ENCODE measurements at places on chromosomes 1 and 21. TPM values are rescaled to one million over a fixed set of nuclear protein-coding genes. Genes with fewer than 3 reads are reported as not detected.

Gene KCNJ6
- total RNA-seq: 0.14 TPM

Gene APCS
- total RNA-seq: not detected

Gene STIL
- 13.1 TPM for total RNA-seq

Gene ASTN1
- 0.10 TPM for total RNA-seq

Gene DNALI1
- total RNA-seq: 3.6 TPM

Gene S100A4
- 141 TPM for total RNA-seq

Gene NBPF4
- 0.35 TPM for total RNA-seq

Gene NHLH1
- total RNA-seq: 0.16 TPM

Gene TPRG1L
- 96.0 TPM for total RNA-seq

Gene RSPH1
- 4.0 TPM for total RNA-seq

Gene CBR1
- 69.5 TPM for total RNA-seq

Gene SHISAL2A
- 0.78 TPM for total RNA-seq

Gene APOBEC4
- total RNA-seq: not detected

Gene HSF2BP
- total RNA-seq: 0.32 TPM

Gene ASB17
- not detected for total RNA-seq

Gene IL20
- not detected for total RNA-seq

Gene KIF17
- total RNA-seq: 0.53 TPM

Gene GPR25
- total RNA-seq: not detected

Gene IGSF9
- total RNA-seq: 70.8 TPM

Gene SPAG17
- not detected for total RNA-seq

Gene HSD3B2
- 4.1 TPM for total RNA-seq

Gene DNAH14
- total RNA-seq: 10.0 TPM

Gene COL8A2
- total RNA-seq: 4.5 TPM

Gene SLC45A1
- total RNA-seq: not detected

Gene PLXNA2
- total RNA-seq: 127 TPM

Gene SPRR2A
- not detected for total RNA-seq

Gene RAB25
- 158 TPM for total RNA-seq

Gene CFAP74
- 0.13 TPM for total RNA-seq

Gene PPIAL4G
- 0.09 TPM for total RNA-seq

Gene ACTN2
- 0.35 TPM for total RNA-seq

Gene DNASE2B
- total RNA-seq: 1.0 TPM

Gene NPR1
- total RNA-seq: 16.4 TPM

Gene SPRR2E
- not detected for total RNA-seq

Gene S100A7A
- total RNA-seq: not detected

Gene S100A2
- 1.9 TPM for total RNA-seq

Gene C1QA
- 134 TPM for total RNA-seq

Gene KCNH1
- total RNA-seq: 1.2 TPM

Gene DENND1B
- 29.3 TPM for total RNA-seq

Gene OR14A2
- total RNA-seq: not detected

Gene DCDC2B
- total RNA-seq: not detected

Gene DTL
- 1.4 TPM for total RNA-seq

Gene PTCH2
- 2.7 TPM for total RNA-seq

Gene TRPM2
- total RNA-seq: 10.3 TPM

All from mucosa of descending colon (tissue), 3 donors.